ENCODE measurements at places on chromosomes 2 and 18. TPM values are rescaled to one million over a fixed set of nuclear protein-coding genes. Genes with fewer than 3 reads are reported as not detected.

Gene RAB17
- total RNA-seq: not detected

Gene DTNA
- 0.58 TPM for total RNA-seq

Gene CRACDL
- 1.1 TPM for total RNA-seq

Gene GREB1L
- not detected for total RNA-seq

Gene RNF125
- 40.3 TPM for total RNA-seq

Gene RTTN
- total RNA-seq: 27.1 TPM

Gene RGPD4
- 0.09 TPM for total RNA-seq

Gene ZNF236
- 28.3 TPM for total RNA-seq

Gene UGT1A6
- total RNA-seq: not detected

Gene UGT1A4
- total RNA-seq: not detected

Gene AQP12B
- total RNA-seq: not detected

Gene HNRNPLL
- total RNA-seq: 105 TPM

Gene ASXL3
- total RNA-seq: not detected

Gene MC4R
- total RNA-seq: not detected

Gene MAP3K19
- total RNA-seq: not detected
